ENCODE measurements at places on chromosomes 1 and 21.

DNA sequence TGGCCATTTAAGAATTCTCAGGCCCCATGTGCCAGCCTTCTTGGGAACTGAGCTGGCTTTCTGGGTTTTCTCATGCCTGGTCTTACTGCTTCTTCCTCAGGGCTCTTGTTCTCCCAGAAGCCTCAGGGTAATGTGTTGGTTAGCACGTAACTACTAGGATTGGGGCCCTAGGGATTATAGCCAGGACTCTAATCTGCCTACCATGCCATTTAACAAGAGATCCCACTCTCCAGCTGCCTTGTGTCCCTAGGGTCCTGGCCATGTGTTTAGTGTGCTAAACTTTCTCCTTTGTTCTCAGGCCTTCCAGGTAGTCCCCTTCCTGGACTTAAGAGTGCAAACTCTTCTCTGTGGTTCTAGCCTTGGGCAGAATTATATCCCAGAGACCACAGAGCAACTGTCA, 2.2 kb upstream of the SH3BGRL3 start:
- no peak for DNase-seq

- no peak for DNase-seq
Measured at GRCh38 chr21:35201799-35202198, 152.7 kb upstream of the RUNX1 start.

DNA sequence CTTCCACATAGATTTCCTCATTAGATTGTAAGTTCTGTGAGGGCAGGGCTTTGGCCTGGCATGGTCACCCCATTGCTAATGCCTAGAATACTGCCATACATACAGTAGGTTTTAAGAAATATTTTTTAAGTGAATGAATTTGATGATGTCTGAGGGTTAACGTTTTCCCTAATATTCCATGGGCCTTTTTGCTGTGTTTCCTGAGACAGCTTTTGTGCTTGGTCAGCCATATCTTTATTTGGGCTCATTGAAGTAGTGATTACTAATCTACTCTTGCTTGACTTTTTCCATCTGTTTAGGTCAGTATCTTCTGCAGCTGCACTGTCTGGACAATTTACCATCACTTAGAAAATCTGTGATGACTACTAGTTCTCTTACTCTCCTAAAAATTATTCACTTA, 3.5 kb downstream of the CDC42 start:
- no peak for DNase-seq

DNA sequence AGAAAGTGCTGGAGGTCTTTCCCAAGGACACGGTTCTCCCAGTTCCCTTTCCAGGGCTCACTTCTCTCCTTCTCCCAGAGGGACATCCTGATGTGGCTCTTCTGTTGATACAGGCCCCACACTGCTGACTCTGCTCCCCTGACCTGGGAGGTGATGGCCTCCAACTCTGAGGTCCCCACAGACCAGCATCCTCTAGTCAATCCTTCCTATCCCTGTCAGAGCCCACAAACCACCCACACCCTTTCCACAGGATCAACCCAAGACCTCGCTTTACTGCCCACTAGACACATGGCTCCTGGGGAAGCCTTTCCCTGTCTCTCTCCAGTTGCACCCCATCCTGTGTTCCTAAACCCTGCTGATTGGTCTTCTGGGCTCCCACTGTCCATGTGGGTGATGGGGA, 11.6 kb downstream of the SLAMF7 start:
- DNase-seq: no peak

DNA sequence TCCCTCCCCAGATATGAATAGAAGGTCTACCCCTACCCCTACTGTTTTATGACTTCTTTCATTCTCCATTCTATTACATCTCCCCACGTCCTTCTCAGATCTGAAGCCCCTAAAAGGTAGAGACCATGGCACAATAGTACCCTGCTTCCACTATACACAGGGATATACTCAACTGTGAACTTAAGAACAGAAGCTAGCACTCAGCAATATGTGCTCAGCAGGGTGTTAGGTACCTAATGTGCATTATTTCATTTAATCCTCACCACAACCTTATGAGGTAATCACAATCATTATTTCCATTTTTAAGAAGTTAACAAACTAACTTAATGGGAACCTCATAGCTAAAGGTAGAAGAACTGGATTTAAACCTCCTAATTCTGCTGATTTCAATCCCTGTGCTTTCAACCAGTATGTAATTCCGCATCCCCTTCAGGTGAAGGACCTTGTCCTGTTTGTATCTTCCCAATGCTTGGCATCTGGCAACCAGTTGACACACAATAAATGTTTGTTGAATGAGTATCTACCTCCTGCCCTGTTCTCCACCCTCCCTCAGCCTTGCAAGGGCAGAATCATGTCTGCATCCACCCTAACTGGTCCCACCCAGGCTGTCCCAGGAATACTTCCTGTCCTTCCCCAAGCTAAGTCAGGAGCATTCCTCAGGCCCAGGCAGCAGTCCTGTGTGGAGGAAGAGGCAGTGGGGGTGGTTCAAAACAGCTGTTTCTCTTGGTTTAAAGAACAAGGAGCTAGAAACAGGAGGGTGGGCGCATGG, 6.5 kb downstream of the DENND2D start:
- no peak for DNase-seq

DNA sequence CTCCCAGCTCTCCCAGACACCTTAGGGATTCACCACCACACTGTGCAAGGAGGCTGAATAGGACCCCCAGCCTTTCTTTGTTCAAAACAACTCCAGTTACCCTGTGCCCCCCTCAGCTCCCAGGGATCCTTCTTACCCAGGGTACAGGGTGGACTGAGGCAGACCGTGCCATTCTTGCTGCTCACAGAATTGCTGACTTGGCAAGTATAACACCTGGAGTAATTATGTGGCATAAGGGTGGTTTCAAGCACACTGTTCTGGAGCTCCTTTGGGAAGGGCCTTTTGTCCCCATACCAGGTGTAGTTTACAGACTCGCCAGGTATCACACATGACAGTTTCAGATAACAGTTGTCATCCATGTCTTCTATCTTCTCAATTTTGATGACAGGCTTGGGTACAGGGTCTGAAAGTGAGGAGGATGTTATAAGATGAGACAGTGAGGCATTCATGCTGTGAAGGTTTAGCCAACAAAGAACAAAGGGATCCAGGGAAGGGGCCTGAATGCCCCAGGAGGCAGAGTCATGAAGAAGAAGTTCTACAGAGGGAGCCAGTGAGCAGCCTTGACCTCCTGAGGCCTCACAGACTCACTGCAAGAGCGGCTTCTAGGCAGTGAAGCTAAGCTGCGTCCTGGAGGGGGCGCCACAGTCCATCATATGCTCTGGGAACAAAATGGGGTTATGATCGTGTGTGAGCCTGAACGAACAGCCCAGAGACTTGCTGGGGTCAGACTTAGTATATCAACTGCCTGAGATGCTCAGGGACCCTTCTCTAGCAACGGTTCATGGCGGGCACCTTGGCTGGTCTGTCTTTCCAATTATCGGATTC, 30.3 kb downstream of the CD48 start:
- DNase-seq: peak; percentile 71

DNA sequence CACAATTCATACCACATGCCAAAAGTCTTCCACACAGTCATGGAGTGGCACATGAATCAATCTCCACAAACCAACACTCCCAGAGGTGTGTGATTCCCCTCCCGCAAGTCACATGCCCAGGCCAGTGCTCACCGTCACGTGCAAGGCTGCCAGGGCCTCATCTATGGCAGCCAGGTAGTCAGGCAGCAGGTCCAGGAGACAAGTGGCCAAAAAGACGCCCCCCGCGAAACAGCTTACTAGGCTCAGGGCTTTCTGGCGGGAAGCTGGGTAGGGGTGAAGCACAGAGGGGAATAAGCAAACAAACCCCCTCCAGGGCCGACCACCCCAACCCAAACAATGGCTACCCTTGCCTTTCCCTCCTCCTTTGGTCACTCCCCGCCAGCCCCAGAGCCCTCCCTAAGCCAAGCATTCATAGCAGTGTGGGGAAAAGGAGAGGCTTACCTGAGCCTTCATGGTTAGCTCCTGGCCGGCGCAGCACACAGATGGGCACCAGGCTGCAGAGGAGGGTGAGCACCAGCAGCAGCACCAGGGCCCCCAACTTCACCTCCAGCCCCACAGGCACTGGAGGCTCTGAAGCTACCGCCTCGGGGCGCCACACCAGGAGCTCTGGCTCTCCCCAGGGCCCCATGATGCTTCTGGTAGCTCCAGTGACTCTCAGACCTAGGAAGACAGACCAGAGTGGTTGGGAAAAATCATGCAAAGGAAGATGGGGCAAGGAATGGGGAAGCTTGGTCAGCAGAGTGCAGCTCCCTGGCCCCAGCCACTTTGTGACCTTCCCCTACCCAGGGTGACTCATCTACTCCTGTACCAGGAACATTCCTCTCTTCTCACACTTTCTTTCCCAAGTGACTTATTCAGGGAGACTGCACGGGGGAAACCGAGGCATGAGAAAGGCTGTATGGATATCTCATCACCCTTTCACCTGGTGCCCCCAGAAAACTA, 978 bp downstream of the SLC39A1 start:
- no peak for DNase-seq

GRCh38 chr21:37711836-37712568, 204.3 kb downstream of the KCNJ6 start:
- no peak for DNase-seq

- no peak for DNase-seq
Measured at GRCh38 chr1:161379071-161379470, 11.4 kb upstream of the CFAP126 start.

DNA sequence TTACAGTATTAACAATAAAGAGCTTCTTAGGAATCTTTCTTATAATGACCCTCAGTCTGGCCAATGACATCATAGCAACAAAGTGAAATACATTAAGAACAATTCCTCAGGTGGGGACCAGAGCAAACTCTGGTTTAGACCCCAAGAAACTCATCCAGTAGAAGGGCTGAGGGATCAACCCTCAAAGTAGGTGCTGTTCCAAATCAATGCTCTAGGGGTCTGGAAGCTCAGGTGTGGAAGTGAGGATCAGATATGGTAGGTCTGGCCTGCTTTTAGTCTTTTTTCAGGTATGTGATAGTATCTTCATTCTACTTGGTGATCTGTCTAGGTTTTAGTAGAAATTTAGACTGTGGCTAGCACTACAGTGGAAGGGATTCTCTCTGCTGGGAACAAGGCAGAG, 291.7 kb downstream of the PDE4B start:
- no peak for DNase-seq

DNA sequence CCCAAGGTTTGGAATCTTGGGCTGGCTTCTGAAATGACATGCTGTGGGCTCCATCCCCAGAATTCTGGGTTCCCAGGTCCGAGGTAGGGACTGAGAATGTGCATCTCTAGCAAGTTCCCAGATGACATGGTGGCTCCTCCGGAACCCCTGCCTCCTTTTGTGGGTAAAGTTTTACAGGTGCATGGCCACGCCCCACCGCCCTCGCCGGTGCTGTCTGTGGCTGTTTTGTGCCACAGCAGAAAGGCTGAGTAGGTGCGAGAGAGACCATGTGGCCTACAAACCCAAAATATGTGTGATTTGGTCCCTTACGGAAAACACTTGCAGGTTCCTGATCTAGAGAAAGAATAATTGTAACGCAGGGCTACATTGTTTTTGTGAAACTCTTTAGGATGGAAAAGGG, 30.9 kb downstream of the SKI start:
- peak; percentile 23 for DNase-seq

GRCh38 chr1:218969006-218969405, 204.7 kb upstream of the LYPLAL1 start:
- DNase-seq: no peak

GRCh38 chr21:35460441-35460840, 411.3 kb upstream of the RUNX1 start:
- no peak for DNase-seq

- no peak for DNase-seq
Measured at GRCh38 chr1:92663775-92664174, 121.1 kb downstream of the EVI5 start.

- no peak for DNase-seq
Measured at GRCh38 chr1:156126043-156126629, 11.6 kb downstream of the LMNA start.

DNA sequence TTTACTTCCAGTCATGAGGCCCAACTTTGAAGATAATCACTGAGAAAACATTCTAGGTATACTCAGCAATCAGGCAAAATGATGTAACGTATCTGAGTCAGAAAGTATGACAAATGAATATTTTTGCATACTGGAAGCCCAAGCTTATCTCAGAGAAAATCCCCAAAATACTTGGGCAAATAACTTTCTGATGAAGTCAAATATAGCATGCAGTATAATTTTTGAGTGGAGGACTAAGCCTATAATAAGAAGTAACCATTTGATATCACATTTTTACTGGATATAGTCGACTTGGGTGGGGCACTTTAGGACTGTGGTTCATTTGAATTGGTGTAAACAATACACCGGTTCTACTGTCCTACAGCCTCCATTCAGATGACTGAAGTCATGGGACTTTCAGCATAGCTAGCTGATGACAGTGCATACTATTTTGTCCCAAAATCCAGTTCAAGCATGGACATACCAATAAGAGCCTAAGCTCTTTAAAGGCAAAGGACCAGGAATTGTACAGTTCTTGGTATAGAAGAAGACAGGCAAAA, 2.3 kb upstream of the GADD45A start:
- DNase-seq: no peak

DNA sequence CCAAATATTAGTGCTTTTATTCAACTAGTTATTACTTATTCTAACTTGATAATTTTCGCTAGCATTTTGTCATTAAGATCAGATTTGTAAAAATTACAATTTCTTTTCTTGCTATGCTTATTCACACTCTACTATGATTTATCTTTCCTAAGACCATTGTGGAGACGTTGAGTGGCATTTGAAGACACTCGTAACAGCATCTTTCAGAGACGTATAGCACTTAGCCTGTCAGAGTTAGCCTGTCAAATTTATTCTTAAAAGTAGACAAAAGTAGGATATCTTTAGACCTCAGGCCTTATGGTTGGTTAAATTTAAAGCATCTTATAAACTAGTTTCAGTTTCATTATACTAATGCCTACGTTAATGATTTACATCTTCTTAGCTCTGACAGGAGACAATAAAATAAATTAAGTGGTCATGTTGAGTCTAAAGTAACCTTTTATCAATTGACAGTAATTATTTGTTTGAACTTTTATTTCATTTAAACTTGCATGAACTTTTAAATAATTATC, 1410.1 kb downstream of the MRPL39 start:
- no peak for DNase-seq

DNA sequence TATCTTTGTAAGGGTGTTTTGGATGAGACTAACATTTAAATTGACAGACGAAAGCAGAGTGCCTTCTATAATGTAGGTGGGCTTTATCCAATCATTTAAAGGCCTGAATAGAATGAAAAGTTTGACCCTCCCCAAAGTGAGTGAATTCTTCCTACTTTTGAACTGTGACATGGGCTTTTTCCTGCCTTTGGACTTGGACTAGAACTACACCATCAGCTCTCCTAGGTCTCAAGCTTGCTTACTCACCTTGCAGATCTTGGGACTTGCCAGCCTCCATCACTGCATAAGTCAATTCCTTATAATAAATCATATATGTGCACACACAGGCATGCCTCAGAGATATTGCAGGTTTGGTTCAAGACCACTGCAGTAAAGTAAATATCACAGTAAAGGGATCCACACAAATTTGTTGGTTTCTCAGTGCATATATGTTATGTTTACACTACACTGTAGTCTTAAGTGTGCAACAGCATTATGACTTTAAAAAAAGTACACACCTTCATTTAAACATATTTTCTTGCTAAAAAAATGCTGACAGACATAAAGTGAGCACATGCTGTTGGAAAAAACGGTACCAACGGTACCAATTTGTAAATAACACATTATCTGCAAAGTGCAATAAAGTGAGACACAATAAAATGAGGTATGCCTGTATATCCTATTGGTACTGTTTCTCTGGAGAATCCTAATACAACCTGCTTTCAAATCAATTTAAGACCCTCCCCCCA, 51.6 kb upstream of the ATF3 start:
- no peak for DNase-seq

Data from stimulated activated CD8-positive, alpha-beta memory T cell treated with anti-CD3 and anti-CD28 coated beads, Interleukin-7, amount 100 ng/mL, for 24 hours (primary cell).